SHP77 (cell line): ENCODE measurements at places on chromosomes 11 and 22.

- no peak for DNase-seq
These were observed 22.8 kb upstream of the PPARA start for GRCh38 chr22:46127556-46127955.

DNA sequence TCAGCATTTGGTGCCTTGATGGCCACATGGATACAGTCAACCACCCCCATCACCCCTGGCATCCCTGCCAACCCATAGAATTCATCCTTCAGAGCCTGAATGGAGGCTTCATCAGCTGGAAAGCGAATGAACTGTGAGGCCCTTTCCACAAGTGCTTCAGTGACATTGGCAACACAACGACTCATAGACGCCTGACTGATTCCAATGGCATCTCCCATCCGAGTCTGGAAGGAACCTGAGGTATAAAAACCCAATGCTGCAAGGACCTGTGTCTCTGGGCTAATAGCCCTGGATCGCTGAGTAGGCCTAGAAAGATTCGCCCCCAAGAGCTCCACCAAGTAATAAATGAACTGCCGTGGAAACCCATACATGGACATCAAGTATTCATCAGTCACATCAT, 1.3 kb downstream of the HARBI1 start:
- DNase-seq: no peak

DNA sequence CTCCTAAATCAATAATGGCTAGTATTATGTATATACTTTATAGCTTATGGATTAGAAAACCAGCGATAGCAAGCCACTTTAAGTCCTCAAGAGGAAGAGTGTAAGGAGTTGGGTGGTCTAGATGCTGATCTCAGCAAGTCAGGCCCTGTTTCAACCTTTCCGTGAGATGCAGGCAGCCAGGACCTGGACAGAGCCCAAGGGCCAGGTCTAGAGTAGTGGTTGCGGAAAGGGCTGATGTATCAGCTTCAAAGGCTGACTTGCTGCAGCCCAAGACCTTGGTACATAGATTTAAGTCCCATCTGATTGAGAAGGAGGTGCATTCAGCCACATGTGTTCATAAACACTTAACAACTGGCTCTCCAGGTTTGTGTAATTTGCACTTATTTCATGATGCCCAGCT, 33.4 kb downstream of the FLI1 start:
- no peak for DNase-seq

GRCh38 chr22:33350491-33350890, 292.3 kb upstream of the SYN3 start:
- DNase-seq: no peak

DNA sequence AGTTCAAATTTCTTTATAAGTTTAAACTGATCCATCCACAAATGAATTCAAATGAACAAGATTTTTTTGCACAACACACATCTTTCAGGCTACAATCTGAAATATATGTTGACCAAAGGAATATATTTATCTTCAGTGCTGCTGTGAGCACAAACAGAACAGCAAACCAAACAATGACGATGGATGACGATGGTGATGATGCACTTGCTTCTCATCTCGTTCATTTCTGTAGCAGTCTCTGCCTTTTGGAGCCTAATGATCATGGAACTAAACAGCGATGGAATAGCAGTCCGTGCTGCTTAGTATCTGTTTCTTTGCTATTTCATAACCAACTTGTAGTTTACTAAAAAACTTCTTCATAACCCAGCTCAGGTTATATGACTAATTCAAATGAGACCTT, 220.7 kb upstream of the BLID start:
- no peak for DNase-seq

- no peak for DNase-seq
These were observed 23.5 kb upstream of the BLID start for GRCh38 chr11:122139595-122139866.

DNA sequence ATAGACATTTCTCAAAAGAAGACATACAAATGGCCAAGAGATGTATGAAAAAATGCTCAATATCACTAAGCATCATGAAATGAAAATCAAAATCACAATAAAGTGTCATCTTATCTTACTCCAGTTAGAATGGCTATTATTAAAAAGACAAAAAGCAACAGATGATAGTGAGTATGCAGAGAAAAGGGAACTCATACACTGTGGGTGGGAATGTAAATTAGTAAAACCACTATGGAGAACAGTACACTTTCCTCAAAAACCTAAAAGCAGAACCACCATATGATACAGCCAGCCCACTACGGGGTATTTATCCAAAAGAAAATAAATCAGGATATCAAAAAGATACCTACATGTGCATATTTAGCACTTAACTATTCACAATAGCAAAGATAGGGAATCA, 700.0 kb upstream of the ANO5 start:
- DNase-seq: no peak

GRCh38 chr11:46560300-46560991, 33.4 kb downstream of the AMBRA1 start:
- DNase-seq: no peak

DNA sequence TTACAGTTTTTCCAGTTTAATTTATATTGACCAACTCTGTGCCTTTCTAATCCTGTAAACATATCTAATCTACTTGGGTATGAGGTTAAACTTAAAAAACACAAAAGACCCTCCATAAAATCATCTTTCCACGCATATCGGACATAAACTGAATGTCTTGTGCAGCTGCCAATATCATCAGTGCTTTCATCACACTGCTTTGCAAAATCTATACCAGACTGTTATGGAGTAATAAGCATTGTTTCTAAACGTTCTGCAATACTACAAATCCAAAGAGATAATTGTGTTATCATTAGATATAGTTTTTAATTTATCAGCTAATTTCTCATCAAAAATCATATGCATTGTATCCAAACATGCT, 36.1 kb upstream of the AMPD3 start:
- DNase-seq: no peak

GRCh38 chr11:112401036-112401769, 140.5 kb upstream of the PLET1 start:
- no peak for DNase-seq

DNA sequence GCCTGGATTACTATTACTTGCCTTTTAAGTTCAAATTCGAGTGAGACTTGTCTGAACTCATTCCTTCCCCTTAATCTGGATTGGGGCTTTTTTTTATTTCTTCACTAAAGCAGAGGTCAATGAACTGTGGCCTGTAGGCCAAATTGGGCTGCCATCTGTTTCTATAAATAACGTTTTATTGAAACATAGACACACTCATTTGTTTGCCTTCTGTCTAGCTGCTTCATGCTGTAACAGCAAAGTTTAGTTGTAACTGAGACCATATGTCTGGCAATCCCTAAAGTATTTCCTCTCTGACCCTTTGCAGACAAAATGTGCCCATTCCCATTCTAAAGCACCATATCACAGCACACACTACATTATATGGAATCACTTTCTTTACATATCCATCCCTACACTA, 207.9 kb upstream of the ISX start:
- DNase-seq: no peak

GRCh38 chr11:122734848-122735496, 79.5 kb downstream of the UBASH3B start:
- DNase-seq: no peak

DNA sequence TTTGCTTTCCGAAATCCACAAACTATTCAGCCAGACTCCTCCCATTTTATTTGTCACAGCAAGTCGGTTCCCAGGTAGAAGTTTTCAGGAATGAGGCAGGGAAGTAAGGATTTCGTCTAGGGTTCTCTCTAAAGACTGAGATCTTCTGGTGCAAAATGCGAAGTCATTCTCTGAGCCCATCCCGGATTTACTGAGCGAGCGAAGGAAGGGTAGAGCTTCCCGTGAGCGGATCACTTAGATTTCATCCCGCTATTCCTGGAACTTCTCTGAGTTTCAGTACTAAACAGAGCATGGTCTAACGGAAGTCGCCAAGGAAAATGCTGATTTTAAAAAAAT, 3.1 kb upstream of the CALCA start:
- DNase-seq: no peak
